ENCODE measurements at places on chromosomes 11 and 22.

DNA sequence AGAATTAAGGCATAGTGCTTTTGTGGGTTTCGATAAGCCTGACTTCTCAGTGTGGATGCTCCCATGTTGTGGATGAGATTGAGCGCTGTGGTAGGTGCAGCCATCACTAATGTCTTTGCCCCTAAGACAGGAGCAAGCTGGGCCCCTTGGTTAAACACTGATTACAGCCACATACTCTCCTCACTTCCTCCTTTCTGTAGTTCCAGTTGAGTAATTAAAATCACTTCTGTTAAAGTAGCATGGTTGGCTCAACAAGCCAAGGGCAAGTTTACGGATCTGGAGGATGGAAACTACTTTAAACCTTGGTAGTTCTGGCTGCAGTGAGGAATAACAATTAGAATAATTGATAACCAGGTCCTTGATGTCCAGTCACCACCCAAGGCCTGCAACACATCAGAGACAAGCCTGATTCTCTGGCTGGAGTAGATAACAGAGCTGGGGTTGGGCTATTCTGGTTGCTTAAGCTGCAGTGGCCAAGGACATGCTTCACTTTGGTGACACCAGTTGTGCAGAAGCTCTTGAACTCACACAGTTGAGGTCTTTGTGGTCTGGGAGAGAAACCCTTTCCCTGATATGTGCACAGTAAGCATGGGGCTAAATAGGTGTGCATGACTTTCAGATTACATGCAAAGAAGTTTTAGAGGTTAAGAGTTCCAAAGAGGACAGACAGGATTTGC is 81.3 kb downstream of the KIRREL3 start:
- DNase-seq = peak; percentile 17

- DNase-seq = no peak
Observed at GRCh38 chr11:10779086-10779485, 28.0 kb downstream of the CTR9 start.

DNA sequence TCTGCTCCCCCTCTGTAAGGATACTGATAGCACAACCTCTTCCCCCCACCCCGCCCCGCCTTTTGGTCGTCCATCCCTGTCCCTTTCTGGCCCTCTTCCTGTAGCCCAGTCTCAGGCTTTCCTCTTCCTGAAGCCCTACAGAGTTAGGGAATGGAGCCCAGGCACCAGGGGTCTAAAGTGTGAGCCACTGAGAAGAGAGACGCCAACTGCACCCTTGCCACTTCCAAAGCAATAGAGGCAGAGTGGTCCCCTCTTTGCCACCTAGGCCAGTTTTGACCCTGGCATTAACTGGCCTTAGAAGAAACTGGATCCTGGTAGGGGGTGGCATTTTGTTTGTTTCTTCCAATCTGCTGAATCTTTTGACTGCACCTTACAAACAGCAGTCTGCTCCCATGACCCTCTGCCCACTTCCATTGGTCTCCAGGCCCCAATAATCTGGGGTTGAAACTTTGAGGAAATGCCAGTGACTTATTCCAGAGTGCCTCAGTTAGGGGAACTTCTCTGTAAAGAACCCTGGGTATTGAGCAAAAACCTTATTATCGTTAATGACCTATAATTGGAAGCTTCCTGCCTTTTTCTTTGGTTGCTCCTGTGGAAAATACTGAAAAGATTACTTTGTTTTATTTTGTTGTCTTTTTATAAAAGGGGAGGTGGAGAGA is 9.7 kb upstream of the GRK2 start:
- DNase-seq = no peak

DNA sequence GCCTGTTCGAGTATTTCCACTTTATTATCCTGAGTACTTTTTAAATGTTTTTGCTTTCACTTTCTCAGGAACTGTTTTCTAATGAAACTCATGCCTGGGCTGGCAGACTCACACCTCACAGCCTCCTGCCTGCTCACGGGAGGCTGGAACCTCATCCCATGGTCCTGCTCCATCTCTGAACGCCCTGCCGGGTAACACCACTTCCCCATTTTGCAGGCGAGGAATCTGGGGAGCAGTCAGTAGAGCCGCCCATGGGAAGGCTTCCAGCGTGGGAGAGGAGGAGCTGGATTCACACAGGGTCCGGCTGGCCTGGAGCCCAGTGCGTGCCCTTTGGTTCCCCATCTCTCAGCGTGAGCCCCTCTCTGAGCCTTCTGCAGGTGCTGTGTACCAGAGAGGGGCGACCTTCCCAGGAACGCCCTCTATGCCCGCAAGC is 53.6 kb downstream of the SCUBE1 start:
- peak; percentile 18 for DNase-seq

DNA sequence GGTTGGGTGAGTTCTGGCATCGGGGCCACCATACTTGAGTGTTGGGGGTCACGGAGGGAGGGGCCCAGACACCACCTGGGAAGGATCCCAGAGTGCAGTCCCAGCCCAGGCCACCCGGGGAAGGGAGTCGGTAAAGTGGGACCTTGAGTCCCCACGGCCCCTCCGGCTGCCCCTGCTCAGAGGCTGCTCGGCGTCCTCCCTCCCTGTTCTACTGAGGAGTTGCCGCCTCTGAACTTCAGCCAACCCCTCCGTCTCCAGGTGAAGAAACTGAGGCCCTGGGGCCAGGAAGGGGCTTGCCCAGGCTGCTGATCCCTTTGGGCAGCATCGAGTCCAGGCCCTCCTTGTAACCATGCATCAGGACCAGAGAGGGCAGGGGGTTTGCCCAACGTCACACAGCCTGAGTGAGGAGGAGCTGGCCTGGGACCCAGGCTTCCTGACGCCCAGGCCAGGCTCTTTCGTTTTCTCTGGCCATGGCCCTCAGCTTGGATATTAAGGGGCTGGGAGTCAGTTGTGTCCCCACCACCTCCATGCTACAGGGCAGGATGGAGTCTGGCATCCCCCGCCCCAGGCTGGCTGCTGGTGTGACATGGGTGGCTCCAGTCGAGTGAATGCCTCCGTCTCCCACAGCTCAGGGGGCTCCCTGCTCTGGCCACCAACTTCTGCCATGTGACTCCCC is 1.3 kb downstream of the PARVG start:
- DNase-seq = peak; percentile 51

DNA sequence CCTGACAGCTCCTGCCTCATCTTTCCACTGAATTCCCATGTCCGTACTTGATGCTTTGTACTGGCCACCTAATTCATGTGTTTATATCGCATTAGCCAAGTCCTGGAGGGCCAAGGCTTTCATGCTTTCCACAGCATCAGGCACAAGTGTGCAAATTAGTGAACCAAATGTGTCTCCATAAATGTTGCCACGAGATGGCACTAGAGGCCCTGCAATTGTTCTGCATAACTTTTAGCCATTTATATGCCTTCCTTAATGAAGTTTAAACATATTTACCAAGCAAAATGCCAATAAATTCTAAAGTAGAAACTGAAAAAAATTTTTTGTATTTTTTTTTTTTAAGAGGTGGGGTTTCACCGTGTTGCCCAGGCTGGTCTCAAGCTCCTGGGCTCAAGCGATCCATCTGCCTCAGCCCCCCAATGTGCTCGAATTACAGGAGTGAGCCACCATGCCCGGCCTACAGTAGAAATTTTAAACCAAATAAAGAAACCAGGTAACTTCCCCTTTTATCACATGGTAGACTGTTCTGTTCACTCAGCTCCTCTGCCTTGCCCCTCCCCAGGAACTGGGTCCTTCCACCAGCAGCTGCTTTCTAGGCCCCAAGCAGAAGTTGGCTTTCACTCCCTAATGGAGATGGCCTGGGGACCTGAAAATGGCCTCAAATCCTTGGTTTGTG is 20.8 kb upstream of the IL18BP start:
- DNase-seq = peak; percentile 68

- DNase-seq = peak; percentile 15
Observed at GRCh38 chr11:112321501-112322172, 61.0 kb upstream of the PLET1 start.

DNA sequence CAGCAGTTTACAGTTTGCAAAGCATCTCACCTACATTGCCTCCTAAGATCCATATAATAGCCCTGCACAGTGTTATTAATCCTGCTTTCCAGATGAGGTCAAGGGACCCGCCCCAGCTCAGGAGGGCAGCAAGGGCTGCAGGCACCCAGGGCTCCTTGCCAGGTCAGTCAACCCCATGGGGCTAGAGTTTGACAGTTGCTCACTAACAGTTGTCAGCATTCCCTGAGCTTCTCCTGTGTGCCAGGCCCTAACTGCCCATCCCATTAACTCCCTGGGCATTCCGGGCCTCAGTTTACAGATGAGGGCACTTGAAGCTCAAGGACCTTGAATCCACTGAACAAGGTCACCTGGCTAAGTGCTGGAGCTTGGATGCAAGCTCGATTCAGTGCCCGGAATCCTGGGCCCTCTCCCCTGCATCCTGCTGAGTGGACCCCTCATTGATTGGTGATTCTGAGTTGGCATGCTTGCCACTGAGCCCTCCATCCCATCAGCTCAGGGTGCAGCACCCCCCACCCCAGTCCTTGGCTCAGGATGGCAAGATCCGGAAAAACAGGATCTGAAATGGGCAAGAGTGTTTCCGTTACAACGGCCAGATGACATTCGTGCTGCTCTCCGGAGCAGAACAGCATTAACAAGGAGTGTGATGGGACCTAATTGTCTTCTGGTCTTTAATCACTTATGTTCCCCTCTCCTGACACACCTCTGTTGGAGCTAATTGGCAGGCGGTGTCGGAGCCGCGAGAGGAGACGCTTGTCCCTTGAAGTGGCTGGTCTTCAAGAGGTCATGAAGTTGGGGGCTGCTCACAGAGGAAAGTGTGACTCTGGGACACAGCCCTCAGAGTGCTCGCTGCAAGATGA is 87.4 kb upstream of the SHISAL1 start:
- no peak for DNase-seq

DNA sequence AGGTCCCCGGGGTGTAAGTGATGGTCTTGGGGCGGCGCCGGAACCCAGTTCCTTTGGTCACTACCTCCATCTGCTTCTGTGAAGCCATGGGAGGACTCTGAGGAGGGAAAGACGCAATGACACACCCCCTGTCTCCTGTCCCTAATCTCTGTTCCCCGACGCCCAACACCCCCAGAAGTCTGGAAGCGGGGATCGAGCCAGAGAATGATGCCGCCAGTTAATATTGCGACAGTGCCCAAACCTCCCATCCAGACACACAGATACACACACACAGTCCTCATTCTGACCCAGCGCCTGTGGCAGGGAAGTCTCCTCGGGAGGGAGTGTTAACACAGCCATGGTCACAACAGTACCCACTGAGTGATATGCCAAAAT is 352 bp downstream of the C22orf23 start:
- DNase-seq = no peak

- DNase-seq = peak; percentile 91
Observed at GRCh38 chr22:20857838-20858614, 585 bp downstream of the PI4KA start.

GRCh38 chr11:114396916-114397315 is 3.4 kb downstream of the C11orf71 start:
- DNase-seq = no peak

DNA sequence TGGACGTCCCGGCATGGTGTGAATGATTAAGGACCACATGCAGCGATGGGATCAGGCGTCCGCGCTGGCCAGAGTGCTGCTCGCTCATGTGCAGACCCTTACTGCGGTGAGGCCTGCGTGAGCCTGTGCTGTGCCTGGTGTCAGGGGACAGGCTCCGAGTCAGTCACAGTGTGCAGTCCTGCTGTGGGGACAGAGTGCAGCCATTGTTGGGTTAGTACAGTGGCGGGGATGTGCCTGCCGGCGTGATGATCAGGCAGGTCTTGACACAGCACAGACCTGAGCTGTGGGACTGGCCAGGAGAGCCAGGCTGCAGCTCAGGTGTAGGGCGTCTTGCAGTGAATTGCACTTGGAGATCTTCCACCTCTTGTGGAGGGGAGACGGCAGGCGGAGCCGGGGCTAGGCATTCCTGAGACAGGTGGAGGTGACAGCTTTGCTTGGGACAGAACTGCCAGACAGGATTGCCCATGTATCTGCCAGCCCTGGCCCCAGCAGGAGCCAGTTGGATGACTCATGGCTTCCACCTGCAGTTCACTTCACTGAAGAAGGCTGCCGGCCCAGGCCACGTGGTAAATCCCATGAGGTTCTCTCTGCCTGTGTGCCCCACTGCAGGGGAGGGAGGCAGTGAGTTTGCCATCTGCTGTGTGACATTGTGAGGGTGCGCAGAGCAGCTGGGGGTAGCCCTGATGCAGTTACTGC is 17.3 kb downstream of the TRMU start:
- DNase-seq = no peak

DNA sequence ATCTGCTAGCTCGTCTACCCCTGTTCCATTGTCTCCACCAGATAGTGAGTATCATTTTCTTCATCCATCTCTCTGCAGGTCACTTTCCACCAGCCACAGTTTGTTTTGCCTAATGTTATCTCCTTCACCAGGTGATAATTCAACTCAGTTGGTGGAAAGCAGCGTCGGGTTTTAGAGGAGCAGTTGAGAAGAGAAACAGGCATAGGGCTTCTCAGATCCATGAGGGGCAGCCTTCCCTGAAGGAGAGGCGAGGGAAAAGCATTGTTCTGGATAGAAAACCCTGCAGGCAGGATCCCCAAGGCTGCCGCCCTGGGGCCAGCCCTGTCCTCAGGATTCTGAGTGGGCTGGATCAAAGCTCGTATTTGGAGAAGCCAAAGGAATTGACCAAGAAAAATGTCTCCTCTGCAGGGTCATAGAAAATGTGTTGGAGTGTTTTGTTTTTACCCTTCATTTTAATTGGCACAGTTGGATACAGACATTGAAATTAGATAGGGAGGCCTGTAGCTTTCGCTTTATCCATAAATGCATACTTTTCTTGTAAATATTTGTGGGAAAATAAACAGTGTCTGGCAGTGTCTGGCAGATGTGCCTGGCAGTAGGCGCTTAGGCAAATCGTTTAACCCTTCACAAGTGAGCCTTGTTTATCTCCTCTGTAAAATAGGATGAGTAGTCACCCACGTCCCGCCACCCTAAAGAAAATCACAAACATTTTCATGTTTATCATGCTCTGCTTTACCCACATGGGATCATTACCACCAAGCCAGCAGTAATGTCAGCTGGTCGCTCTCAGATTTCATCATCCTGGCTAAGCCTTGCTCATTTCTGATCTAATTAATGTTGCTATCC is 73.4 kb upstream of the TTC12 start:
- DNase-seq = no peak

- no peak for DNase-seq
Observed at GRCh38 chr11:103849366-103849765, 187.1 kb upstream of the DDI1 start.

DNA sequence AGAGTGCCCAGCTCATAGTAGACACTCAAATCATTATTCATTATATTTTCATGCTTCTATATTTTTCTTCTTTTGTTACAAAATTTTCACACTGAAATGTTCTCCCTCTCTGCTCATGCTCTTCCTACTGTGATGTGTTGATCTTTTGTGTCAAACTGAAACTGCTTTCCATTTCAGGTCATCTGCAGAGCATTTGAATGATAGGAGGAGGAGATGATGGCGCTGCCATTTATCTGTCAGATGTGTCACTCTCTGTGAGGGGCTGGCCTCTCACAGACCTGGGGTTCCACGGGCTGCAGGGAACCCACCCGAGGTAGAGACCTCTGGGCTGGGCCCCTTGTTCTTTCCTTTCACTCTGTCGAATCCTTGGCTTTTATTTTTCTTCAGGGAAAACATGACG is 41.1 kb downstream of the OR10A6 start:
- DNase-seq = peak; percentile 24

GRCh38 chr22:32650553-32651345 is 150.8 kb upstream of the TIMP3 start:
- no peak for DNase-seq

GRCh38 chr11:35242412-35243242 is 103.7 kb downstream of the CD44 start:
- DNase-seq = no peak

- DNase-seq = no peak
Observed at GRCh38 chr22:44179989-44180705, 578 bp upstream of the PARVG start.

- peak; percentile 50 for DNase-seq
Observed at GRCh38 chr11:110856996-110857812, 145.0 kb upstream of the ARHGAP20 start.

All from GM12865 (cell line).